ENCODE measurements at places on chromosomes 6 and 20.

GRCh38 chr6:110178626-110179405, 654 bp downstream of the WASF1 start:
- DNase-seq: peak; percentile 57

- no peak for DNase-seq
Observed at GRCh38 chr20:32772046-32772445, 9.9 kb downstream of the DNMT3B start.

DNA sequence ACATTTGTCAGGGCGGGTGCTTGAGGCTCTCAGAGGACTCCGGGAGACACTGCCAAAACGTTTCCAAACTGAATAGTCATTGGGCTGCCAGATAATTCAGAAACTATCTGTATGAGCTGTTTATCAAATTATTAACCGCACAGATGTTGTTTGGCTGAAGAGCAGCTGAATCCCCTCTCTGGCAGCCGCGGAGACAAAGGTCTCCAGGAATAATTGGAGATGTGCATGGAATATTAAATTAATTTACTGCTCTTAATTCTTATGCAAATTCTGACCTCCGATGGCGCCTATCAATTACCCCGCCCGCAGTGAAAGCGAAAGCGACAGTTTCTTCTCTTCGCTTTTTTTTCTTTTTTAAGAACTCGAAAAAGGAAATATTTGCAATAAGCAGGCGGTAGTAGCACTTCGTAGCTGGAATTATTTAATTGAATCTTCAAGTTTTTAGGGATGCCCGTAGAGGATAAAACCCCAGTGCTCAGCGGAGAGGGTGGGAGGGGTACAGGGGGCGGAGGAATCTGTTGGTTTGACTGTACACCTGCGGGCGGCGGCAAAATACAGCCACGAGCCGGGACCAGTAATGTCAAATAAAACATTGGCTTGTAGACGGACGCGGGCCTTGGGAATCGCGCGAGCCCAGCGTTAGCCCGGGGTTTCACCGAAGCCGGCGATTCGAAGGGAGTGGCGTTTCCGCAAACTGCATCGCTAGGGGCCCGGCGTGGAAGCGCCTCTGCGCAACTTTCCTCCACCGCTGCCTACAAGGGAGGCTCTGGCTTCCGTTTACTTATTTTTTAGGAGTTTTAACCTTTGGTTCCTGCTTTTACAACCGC, 6.2 kb downstream of the LINC00237 start:
- DNase-seq: no peak

- no peak for DNase-seq
Observed at GRCh38 chr20:44959638-44960102, 527 bp downstream of the TOMM34 start.

DNA sequence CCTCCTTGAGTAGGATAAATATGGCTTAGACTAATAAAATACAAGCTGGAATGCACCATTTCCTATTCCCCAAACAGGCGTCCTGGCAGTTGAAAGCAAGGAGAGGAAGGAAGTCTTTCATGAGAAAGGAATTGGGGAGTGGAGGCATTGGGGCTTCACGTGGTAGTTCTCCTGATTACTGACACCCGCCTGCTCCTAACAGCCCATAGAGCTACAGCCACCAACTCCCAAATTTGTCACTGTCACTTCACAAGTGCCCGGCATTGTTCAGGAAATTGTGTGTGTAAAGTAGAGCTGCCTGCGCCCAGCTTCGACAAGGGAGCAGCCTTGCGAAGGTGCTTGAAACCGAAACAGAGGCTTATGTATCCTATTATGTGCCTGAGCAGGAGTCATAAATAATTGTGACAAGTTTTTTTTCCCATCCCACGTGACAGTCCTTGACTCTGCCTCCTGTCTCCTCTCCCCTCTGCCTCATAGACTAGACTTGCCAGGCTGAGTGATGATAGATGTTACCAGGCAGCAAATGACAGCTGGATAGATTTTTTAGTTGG, 301.7 kb upstream of the ZFP64 start:
- DNase-seq: peak; percentile 60

DNA sequence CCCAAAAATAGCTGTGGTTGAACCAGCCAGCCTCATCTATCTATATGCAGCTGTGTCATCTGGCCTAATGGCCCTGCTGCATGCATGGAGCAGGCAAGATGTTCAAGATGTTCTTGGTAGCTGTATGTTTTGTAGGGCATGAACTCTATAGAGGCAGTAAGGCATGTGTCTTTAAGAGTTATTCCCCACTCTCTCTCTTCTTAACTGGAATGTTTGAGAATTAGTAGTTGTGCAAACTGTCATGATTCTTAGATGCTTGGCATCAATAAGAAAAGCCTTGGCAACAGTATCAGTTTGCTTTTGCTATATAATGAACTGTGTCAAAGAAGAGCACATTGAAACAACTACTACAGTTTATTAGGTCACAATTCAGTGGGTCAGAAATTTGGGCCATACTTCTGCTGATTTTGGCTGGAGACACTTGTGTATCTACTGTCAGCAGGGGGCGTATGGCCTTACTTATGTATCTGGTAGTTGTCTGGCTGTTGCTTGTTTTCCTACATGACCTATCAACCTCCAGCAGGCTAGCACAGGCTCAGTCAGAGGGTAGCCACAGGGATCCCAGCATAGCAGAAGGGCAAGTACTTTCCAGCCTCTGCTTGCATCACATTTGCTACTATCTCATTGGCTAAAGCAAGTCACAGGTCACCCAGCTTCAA, 56.1 kb upstream of the LAMP5 start:
- no peak for DNase-seq

GRCh38 chr6:53894091-53894490, 99.3 kb downstream of the LRRC1 start:
- no peak for DNase-seq

GRCh38 chr6:97128507-97128906, 154.5 kb downstream of the MMS22L start:
- DNase-seq: no peak

- no peak for DNase-seq
Observed at GRCh38 chr20:11890331-11891076, 27.2 kb upstream of the BTBD3 start.

GRCh38 chr6:43963203-43963602, 164.0 kb downstream of the MRPL14 start:
- DNase-seq: no peak

DNA sequence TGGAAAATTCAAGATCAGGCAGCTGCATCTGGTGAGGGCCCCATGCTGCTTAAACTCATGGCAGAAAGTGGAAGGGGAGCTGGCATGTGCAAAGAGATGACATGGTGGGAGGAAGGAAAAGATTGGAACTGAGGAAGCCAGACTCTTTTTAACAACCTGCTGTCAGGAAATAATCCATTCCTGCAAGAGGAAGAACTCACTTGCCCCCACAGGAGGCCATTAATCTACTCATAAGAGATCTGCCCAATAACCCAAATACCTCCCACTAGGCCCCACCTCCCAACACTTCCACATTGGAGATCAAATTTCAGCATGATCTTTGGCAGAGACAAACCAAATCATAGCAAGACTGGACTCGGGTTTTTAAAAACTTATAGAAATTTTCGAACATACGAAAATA, 200.5 kb upstream of the KCNQ5 start:
- no peak for DNase-seq

- DNase-seq: no peak
Observed at GRCh38 chr6:91045161-91045560, 458.3 kb upstream of the MAP3K7 start.

DNA sequence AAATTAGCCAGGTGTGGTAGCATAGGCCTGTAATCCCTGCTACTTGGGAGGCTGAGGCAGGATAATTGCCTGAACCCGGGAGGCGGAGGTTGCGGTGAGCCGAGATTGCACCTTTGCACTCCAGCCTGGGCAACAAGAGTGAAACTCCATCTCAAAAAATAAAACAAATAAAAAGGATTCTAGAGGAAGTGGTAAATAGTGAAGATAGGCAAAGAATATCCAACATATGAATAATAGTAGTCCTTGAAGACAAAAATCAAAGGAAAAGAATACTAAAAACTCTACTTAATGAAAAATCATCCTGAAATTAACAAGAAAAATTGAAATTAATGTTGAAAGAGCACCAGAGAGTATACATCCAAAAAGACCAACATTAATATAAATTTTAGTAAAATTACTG, 67.0 kb upstream of the MRAP2 start:
- no peak for DNase-seq

DNA sequence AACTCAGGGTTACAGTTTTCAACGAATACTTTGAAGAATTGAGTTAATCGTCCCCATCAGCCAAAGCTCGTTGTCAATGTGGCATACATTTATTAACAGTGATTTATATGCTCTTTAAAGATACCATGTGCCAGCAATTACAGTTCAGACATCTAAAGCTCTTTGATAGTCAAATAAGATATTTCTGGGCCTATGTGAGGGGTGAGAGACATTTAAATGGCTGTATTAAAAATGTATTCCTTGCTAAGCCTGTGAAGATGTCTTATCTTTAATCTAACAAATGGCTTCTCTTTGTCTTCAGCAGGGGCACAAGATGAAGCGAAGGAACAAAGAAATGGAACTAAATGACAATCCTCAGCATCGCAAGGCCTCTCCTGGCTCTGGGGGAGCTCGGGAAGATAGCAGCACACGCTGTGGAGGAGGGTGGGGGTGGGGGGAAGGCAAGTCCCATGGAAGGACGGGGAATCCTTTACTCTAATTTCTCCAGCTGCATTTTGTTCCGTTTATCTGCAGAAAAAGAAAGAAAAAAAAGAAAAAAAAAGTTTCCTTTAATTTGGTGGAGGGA, 523.6 kb downstream of the KIF16B start:
- no peak for DNase-seq

- DNase-seq: no peak
Observed at GRCh38 chr20:63056236-63057170, 49.7 kb upstream of the BHLHE23 start.

GRCh38 chr20:11015440-11015839, 341.6 kb upstream of the JAG1 start:
- DNase-seq: no peak

- no peak for DNase-seq
Observed at GRCh38 chr6:15096894-15097837, 148.7 kb upstream of the JARID2 start.

DNA sequence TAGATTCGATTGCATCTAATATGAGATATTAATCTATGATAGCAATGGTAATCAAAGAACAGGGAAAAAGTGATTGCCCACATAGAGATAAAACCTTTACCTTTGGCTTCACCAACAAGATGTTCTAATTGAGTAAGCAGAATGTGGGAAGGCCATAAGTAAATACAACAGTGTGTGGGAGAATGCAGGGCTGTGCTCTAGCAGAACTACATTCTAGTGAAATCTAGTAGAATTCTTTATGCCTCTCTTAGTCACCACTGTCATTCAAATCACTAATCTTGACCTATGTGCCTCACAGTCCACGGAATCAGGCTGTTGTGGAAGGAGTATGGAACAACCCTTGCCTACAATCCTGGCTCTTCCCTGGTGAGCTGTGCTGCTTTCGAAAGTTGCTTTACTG, 30.4 kb upstream of the MCM9 start:
- DNase-seq: no peak

GRCh38 chr20:12573442-12573841, 435.3 kb upstream of the SPTLC3 start:
- DNase-seq: no peak

- DNase-seq: no peak
Observed at GRCh38 chr6:113755449-113756289, 101.5 kb upstream of the MARCKS start.

GRCh38 chr6:63676412-63677114, 41.0 kb downstream of the PHF3 start:
- DNase-seq: no peak

DNA sequence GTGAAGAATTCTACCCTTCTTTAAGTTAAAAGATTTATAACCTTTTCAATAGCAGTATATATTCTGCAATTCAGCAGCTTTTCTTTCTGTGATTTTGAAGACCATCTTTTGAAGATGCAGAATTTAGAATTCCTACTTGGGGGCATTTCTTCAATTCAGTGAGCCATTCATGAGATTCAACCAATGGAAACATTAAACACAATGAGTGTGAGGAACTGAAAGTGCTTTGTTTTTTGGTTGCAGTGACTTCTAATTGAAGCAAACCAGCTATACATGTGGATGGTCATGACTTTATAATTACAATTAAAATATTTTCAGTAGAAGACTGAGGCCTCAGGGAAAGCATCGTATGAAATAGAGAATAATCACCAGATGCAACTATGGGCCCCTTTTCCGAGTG, 108.3 kb downstream of the CARMIL1 start:
- no peak for DNase-seq

- no peak for DNase-seq
Observed at GRCh38 chr6:83847179-83847578, 6.0 kb upstream of the RIPPLY2 start.

DNA sequence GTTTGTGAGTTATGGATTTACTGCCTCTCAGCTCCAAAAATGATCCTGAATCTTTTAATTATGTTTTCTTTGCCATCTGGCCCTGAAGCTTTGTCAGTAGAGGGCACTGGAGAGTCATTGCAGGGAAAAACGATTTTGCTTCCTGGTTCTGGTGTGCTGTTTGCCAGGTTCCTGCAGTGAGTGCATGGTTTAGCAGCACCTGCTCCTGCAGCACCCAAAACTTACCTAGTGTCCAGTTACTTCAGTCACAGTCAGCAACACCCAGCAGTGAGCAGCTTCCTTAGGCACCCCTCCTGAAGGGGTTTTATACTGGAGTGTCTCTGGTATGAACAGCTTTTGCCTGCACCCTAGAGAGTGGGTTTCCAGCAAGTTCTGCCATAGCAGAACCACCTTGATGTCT, 6.0 kb upstream of the TRIM26 start:
- peak; percentile 32 for DNase-seq

DNA sequence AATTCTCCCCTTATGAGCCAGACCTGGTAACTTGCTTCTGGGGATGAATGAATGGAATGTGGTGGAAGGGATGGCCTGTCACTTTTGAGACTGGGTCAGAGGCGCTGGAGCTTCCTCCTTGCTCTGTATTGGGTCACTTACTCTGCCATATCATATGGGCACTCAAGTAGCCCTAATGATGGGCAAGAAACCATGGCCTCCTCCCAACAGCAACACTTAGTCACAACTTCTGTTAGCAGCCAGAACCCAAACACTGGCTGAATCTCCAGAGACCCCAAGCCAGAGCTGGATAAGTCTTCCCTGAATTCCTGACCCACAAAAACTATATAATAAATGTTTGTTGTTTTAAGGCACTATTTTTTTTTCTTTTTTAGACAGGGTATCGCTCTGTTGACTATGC, 5.5 kb downstream of the E2F1 start:
- no peak for DNase-seq

- no peak for DNase-seq
Observed at GRCh38 chr6:12200015-12200564, 90.1 kb upstream of the EDN1 start.

DNA sequence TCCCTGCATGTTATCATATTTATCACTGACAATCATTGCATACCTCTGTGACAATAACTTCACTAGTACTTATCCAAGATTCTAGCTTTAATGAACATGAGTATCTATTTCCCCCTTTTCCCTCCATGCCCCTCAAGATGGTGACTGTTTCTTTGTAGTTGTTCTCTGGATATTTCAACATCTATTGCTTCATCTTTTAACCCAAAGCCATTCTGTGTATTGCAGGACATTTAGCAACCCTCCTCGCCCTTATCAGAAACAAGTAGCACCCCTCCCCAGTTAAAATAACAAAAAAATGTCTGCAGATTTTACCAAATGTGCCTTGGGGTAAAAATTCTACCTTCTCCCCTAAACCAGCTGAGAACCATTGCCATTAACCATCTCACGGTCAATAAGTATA, 979.8 kb upstream of the MANEA start:
- DNase-seq: no peak
